ENCODE measurements at places on chromosomes 7 and 10.
A peak's percentile ranks its signal among the peaks of the same experiment; 100 is the strongest.

- no peak for DNase-seq
These were observed 126.1 kb downstream of the PFKFB3 start for GRCh38 chr10:6328699-6329423.

DNA sequence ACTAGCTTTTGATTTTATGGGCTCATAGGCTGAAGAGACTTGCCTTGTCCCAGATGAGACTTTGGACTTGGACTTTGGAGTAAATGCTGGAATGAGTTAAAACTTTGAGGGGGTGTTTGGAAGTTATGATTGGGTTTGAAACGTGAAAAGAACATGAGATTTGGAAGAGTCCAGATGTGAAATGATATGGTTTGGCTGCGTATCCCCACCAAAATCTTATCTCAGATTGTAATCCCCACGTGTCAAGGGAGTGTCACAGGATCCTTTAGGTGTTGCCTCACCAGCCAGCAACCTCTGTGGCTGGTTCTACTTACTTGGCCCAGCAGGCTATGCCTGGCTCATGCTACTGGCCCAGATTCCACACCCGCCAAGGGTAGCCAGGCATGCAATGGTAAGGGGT lies 119.6 kb upstream of the NPY start:
- no peak for DNase-seq

GRCh38 chr10:102421757-102422512 lies 1.3 kb downstream of the FBXL15 start:
- DNase-seq, result no peak

DNA sequence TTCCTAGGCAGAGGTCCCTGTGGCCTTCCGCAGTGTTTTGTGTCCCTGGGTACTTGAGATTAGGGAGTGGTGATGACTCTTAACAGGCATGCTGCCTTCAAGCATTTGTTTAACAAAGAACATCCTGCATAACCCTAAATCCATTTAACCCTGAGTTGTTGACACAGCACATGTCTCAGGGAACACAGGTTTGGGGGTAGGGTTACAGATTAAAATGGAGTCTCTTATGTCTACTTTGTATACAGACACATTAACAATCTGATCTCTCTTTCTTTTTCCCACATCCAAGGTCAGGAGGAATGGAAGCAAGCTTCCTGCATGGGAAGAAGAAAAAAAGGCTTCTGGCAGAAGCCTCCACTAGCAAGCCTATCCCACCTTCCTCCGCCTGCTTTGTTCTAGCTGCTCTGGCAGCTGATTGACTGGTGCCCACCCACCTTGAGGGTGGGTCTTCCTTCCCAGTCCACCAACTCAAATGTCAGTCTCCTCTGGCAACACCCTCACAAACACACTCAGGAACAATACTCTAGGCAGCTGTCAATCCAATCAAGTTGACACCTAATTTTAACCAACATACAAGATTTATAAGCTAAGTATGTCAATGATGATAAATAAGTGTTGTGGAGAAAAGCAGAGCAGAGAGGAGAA lies 176.5 kb upstream of the CCZ1B start:
- no peak for DNase-seq

DNA sequence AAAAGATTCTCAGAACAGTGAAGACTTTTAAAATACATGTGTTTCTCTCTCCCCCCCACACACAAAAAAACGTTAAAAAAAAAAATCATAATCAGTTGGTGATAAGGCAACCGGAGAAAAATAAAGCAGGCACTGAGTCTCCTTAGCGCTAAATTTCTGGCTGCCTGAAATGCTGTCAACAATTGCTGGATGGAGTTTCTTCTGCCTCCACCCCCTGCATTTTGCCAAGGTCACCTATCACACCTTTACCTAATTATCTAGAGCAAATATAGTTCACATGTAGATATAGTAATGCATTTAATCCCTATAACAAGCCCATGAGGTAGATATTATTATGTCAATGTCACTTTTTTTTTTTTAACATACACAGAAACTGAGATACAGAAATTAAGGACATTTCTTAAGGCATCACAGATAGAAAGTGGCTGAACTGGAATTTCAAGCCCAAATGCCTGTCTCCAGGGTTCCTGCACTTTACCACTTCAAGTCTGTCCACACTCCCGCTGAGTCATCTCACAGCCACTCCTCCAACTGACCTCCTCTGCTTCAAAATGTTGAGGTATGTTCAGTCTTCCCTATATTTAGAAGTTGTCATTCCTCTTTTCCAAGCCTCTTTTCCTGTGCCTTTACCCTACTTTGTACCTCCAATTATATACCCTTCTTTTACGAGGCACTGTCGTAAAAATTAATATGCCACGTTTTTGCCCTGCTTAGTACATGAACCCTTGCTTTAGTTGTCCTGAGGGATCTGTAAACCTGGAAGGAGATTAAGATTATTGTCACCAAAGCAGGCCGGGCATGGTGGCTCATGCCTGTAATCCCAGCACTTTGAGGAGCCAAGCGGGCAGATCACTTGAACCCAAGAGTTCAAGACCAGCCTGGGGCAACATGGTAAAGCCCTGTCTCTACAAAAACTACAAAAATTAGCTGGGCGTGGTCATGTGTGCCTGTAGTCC lies 72.8 kb upstream of the MPP7 start:
- no peak for DNase-seq

- peak; percentile 48 for DNase-seq
These were observed 15.1 kb upstream of the NME8 start for GRCh38 chr7:37833107-37833817.

DNA sequence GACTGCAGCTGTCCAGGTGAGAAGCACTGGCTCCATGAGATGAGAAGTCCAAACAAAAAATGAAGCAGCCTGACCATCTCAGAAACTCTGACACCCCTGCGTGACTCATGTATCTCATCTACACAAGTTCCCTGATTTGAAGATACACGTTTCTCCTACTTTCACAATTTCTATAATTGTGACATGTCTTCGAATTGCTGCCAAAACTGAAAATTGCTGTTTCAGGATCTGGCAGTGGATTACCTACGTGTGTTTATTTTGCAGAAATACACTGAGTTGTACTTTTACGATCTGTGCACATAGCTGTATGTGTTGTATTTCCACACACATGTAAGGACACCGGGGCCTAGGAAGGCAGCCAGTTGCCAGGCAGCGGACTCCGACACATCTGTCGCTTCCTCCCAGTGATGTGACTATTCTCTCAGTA lies 53.2 kb downstream of the LARP4B start:
- no peak for DNase-seq

- no peak for DNase-seq
These were observed 172.9 kb downstream of the SPAG6 start for GRCh38 chr10:22518167-22518724.

DNA sequence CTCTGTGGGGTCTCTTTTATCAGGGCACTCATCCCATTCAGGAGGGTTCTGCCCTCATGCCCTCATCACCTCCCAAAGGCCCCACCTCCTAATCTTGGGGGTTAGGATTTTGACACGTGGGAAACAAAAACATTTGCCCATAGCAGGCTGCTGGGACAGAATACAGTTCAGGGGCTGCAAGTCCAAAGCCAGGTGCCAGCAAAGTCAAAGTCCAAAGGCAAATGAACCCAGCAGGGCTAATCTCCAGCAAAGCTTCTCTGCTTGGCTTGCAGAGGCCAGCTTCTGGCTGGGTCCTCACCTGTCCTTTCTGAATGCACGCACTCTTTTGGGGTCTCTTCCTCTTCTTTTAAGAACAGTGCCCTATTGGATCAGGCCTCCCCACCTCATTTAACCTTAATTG lies 359.9 kb downstream of the DPP6 start:
- no peak for DNase-seq

DNA sequence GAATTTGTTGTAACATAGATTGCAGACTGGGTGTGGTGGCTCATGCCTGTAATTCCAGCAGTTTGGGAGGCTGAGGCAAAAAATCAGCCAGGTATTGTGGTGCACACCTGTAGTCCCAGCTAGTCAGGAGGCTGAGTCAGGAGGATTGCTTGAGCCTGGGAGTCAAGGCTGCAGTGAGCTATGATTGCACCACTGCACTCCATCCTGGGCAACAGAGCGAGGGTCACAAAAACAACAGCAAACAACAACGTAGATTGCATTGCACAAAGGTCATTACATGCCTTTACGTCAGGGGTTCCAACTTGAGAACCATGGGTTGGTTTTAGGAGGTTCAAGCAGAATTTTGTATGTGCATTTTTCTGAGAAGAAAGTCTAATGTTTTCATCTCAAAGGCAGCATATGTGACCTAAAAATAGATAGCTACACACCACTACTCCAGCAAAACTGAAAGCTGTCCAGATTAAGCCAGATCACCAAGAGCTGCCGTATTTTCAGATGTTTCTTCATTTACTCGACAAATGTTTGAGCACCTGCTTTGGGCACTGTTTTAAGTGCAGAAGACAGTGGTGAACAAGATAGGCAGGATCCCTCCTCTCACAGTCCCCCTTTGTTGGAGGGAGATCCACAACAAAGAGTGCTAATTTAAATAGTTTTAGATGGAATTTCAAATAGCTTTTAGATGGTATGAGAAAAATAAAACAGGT lies 28.3 kb upstream of the CYP26C1 start:
- DNase-seq, result no peak

- DNase-seq, result no peak
These were observed 48.0 kb upstream of the RASGEF1A start for GRCh38 chr10:43314626-43315495.

GRCh38 chr10:75980419-75981002 lies 549.1 kb downstream of the LRMDA start:
- no peak for DNase-seq

GRCh38 chr7:129144834-129145668 lies 544 bp downstream of the TSPAN33 start:
- peak; percentile 15 for DNase-seq

GRCh38 chr7:155530601-155531000 lies 15.8 kb downstream of the CNPY1 start:
- DNase-seq, result no peak

- no peak for DNase-seq
These were observed 64.3 kb downstream of the ZNF22 start for GRCh38 chr10:45064998-45065397.

DNA sequence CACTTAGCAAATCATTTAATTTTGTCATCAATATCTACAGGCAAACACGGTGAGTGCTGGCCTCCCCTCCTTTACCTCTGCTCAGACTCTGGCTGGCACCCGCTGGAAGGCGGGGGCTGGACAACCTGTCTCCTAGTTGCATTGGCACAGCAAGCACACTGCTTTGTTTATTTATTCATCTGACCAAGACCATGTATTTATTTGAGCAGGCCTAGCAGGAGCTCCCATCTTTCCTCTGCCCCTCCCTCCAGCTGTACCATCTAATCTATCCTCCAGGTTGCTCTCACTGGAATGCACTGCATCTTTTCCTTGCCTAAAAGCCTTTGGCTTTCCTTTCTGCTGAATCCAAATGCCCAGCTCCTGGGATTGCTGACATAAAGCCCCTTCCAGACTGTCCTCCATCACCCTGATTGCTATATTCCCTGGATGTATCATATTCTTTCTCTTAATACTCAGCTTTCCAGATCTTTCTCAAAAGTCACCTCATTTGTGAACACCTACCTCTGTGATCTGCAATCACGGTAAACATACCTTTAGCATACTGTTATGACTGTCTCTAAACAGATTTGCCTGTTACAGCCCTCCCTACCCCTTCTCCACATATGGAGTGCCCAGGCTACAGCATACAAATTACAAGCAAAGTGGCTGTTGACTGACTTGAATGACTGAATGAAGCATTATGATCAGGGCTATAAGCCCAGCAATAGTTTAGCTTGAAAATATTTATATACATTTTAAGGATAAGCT lies 9.6 kb downstream of the ELMO1 start:
- DNase-seq, result no peak

DNA sequence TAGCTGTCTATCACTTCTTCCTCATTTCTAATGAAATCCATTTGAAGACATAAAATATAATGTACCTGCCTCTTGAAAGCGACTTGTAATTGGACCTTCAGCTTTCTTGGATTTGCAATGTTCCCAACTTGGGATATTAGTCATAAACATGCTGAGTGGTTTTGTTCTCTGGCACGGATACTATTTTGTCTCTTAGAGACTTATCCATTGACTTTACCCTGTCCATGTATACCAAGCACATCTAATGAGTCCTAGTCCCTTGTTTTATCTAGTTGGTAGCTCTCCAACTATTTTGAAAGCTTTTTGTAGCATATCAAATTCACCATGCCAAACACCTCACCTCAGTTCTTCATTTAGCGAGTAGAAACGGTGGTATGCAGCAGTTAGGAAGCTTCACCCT lies 18.9 kb downstream of the PLEKHS1 start:
- no peak for DNase-seq

DNA sequence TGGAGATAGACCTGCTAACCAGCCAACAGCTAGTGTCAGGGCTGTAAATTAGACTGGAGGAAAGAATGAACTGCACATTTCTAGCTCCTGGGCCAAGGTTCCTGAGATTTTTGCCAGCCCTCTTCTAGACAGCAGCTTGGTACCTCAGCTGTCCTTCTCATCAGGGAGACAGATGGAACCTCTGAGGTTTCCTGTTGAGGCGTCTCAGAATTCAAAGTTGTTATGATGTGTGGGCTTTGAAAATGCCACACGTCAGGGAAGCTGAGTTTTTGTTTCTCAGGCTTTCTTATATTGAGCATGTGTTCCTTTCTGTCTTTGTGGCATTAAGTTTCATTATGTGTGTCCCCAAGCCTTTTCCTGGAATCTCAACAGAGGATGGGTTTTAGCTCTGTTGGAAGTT lies 736.6 kb downstream of the AUTS2 start:
- peak; percentile 4 for DNase-seq

- no peak for DNase-seq
These were observed 98.6 kb upstream of the BTBD16 start for GRCh38 chr10:122172361-122173008.

DNA sequence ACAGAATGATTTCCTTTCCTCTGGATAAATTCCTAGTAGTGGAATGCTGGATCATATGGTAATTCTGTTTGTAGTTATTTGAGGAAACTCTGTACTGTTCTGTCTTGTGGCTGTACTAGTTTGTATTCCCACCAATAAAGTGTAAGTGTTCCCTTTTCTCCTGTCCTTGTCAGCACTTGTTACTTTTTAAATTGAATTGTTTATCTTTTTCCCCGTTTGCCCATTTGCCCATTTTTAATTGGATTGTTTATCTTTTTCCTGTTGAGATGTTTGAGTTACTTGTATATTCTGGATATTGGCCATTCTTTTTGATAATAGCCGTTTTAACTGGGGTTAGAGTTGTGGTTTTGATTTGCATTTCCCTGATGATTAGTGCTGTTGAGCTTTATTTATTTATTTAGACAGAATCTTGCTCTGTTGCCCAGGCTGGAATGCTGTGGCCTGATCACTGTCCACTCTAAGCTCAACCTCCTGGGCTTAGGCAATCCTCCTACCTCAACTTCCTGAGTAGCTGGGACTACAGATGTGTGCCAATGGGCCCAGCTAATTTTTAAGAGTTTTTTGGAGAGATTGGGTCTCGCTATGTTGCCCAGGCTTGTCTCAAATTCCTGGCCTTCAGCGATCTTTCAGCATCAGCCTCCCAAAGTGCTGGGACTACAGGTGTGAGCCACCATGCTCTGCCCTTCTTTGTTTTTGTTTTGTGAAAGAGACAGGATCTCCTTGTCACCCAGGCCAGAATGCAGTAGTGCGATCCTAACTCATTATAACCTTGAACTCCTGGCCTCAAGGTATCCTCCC lies 23.0 kb downstream of the BMPR1A start:
- DNase-seq, result no peak

- DNase-seq, result no peak
These were observed 77.6 kb downstream of the C10orf105 start for GRCh38 chr10:71641986-71642385.

Data from CD4-positive, alpha-beta T cell treated with Interleukin-2 at 100 ng/mL for 4 hours (primary cell).